Right ventricle myocardium superior (tissue), 1 donor: ENCODE measurements at places on chromosomes 12 and 14. TPM values are rescaled to one million over a fixed set of nuclear protein-coding genes. Genes with fewer than 3 reads are reported as not detected.

DNA sequence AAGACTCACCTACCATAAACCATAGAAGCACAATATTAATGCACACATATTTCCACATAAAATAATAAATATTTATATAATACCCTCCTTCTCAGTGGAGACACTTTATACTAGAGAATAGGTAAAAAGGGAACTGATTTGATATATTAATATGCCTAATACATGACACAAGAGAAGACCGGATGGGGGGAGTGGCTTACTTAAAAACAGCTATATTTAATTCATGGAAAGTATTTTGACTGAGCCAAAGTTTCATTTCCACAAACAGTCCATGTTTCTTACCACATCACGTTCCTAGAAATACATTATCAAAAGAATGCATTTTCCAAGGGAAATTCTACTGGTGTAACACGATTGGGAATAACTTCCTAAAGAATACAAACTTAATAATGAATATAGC is 63.4 kb downstream of the ITPR2 start:
- DNase-seq = no peak

- DNase-seq = no peak
Observed at GRCh38 chr12:78149459-78149858, 318.8 kb downstream of the NAV3 start.

DNA sequence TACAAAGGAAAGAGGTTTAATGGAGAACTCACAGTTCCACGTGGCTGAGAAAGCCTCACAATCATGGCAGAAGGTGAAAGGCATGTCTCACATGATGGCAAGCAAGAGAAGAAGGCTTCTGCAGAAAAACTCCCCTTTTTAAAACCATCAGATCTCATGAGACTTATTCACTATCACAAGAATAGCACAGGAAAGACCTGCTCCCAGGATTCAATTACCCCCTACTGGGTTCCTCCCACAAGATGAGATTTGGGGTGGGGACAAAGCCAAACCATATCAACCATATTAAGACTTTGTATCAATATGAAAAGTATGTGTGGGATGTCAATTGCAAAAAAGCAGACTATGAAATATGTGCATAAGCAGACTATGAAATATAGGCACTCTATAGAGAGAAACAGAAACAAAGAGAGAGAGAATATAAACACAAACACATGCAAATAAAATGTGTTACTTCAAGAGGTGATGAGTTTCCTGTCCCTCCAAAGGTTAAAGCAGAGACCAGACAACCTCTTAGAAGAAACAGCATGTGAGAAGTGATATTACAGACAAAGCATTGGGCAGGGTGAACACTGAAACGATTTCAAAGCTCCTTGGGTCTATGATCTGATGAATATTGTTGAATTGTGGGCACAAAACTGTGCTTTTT is 151.2 kb upstream of the KRR1 start:
- DNase-seq = no peak

DNA sequence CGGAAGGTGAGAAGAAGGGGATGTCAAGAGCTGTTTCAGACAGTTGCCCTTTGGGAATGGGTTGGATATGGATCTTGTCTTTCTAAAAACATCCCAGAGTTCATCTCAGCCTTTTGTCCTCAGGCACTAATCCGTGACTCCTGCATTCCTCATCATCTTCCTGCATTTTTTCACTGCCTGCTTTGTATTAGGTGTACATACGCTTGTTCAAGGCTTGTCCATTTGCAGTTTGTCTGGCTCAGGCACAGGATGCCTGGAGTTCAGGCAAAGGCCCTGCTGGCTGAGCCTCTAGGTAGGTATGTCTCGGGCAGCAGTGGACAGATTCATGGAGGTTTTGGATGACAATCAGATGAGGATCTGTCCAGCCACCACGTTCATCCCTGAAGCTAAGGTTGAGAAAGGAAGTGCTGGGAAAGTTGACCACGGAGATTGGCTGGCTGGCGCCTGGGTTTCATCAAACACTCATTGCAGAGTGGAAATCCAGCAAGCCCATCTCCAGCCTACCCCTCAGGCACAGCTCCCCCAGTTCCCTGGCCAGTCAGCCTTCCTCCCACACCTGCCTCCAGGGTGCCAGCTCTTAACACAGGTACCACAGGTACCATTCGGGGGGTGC is 12.4 kb upstream of the TMEM106C start:
- DNase-seq = no peak

GRCh38 chr12:75798136-75798926 is 233.2 kb downstream of the PHLDA1 start:
- DNase-seq = no peak

- peak; percentile 66 for DNase-seq
Observed at GRCh38 chr12:131229426-131230339, 276.0 kb downstream of the ADGRD1 start.

DNA sequence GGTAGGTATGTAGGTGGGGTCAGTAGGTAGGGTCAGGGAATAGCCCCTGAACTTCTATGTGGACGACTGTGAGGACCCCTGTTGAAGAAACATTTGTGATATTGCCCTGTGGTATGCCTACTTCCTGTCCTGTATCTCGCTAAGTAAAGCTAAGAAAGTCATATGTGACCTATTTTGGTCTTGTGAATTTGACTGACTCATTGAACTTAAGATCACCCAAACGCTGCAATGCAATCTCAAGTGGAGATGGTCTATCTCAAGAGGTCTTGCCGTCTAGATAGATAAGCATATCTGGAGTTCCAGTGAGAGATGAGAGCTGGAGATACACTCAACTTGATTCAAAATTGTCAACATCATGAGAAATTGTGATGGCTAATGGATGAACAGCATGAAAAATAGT is 73.8 kb downstream of the TRAFD1 start:
- no peak for DNase-seq

DNA sequence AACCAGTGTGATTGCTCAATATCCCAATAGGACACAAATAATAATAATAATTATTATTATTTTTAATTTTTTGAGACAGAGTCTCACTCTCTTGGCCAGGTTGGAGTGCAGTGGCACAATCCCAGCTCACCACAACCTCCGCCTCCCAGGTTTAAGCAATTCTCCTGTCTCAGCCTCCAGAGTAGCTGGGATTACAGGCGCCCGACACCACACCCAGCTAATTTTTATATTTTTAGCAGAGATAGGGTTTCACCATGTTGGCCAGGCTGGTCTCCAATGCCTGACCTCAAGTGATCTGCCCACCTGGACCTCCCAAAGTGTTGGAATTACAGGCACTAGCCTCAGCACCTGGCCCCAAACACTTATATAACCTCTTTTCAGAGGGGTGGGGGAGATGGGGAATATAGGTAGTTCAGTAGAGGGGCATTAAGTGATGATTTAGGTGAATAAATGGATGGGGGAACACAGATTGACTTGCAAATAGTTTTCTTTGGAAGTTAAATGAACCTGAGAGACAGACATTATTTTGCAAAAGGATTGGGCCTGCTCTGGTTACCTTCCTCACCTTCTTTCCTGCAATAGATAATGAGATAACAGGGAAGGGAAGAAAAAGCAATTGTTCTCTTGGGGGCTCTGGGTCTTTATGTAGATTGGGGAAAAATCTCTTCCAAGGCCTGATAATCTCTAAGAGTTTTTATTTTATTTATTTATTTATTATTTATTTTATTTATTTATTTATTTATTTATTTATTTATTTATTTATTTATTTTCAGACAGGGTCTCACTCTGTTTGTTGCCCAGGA is 57.7 kb downstream of the RESF1 start:
- DNase-seq = no peak

GRCh38 chr12:119681728-119682638 is 14.1 kb downstream of the PRKAB1 start:
- no peak for DNase-seq

DNA sequence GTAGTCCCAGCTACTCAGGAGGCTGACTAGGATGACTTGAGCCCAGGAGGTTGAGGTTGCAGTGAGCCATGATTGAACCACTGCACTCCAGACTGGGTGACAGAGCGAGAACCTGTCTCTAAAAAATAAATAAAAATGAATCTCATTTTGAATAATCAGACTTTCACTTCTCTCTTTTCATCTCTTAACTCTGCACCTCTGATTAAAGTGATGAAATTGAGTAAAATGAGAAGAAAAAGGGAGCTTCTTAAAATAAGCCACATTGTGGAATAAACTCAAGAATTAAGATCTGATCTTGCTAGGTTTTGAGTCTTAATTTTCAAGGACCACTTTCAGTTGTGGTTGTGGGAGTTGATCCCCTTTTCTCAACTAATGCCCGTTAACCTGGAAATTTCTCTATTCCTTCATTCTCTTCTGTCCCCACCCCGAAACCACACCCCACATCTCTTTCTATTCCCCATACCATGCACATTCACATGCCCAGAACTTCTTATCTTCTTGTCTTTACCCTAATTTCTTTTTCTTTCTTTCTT is 70.9 kb upstream of the ETV6 start:
- DNase-seq = no peak

GRCh38 chr12:7114851-7115250 is 5.8 kb upstream of the C1RL start:
- no peak for DNase-seq

DNA sequence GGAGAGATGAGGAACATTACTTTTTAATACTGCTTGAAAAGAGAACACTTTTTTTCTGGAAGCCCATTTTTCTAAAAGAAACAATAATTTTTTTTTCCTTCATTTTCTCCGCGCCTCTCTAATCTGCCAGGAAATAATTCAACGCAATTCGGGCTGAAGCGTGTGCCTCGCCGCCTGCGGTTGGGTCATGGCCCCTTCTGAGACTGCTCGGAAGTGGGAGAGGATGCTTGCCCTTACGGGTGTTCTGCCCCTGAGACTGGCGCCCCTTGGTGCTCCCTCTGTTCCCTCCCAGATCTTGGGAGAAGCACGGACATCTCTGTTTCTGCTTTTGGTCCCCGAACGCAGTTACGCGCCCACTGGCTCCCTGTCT is 332 bp upstream of the TBC1D30 start:
- no peak for DNase-seq

DNA sequence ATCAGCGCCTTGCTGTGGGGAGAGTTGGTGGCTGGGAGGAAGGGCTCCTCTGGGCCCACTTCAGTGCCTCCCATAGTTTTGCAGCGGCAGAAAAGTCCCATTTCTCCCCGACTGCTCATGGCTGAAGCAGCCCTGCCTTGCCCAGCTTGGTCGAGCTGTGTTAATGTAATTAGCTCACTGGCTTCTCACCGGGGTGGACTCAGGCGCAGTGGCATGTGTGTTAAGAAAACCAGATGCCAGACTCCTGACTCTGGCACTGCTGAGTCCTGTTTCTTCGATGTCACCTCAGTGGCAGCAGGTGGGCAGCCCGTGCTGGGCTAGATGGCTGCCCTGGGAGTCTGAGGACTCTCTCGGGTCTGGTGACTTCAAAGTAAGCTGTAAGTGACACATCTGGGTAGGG is 47.4 kb downstream of the CHST11 start:
- no peak for DNase-seq

GRCh38 chr12:129110575-129110974 is 257.3 kb downstream of the GLT1D1 start:
- DNase-seq = no peak

- no peak for DNase-seq
Observed at GRCh38 chr12:50517421-50518048, 12.8 kb downstream of the DIP2B start.

GRCh38 chr12:94806617-94807016 is 156.3 kb upstream of the TMCC3 start:
- DNase-seq = no peak

GRCh38 chr12:130497321-130497720 is 159.6 kb downstream of the PIWIL1 start:
- no peak for DNase-seq

GRCh38 chr12:113735131-113735530 is 231.0 kb downstream of the RBM19 start:
- no peak for DNase-seq

DNA sequence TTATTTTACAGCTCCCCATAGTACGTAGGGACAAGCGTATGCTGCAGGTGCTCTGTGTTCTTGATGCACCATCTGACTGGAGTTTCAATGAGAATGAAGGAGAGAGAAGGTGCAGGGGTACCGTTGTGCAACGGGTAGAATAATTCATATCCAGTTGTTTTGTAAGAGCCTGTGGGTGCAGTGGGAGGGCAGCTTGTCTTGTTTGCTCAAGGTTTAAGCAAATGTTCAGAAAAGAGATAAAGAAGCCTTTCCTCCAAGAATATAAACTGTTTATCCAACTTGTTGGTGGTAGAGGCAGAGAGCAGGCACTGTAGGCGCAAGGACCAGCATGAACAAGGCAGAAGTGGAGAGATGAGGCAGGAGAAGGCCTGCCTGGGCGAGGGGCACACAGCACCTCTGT is 64.2 kb downstream of the ADCK1 start:
- DNase-seq = no peak

RFX4 gene
- not detected for total RNA-seq

PPP1R36 gene
- 0.19 TPM for total RNA-seq

PTPRO gene
- total RNA-seq = 0.91 TPM

TTC9 gene
- total RNA-seq = 0.91 TPM

CISTR gene
- total RNA-seq = 0.83 TPM

IL31 gene
- total RNA-seq = not detected

GRIN2B gene
- total RNA-seq = 0.03 TPM

PPP1R1A gene
- 192 TPM for total RNA-seq

NTS gene
- not detected for total RNA-seq

FAM181A gene
- total RNA-seq = not detected

TAS2R9 gene
- 0.22 TPM for total RNA-seq

KRT75 gene
- not detected for total RNA-seq

INF2 gene
- 28.3 TPM for total RNA-seq

TRPV4 gene
- total RNA-seq = 0.35 TPM

C3AR1 gene
- 7.3 TPM for total RNA-seq

AKAP6 gene
- 180 TPM for total RNA-seq
